ENCODE measurements at places on chromosomes 7 and 10.

DNA sequence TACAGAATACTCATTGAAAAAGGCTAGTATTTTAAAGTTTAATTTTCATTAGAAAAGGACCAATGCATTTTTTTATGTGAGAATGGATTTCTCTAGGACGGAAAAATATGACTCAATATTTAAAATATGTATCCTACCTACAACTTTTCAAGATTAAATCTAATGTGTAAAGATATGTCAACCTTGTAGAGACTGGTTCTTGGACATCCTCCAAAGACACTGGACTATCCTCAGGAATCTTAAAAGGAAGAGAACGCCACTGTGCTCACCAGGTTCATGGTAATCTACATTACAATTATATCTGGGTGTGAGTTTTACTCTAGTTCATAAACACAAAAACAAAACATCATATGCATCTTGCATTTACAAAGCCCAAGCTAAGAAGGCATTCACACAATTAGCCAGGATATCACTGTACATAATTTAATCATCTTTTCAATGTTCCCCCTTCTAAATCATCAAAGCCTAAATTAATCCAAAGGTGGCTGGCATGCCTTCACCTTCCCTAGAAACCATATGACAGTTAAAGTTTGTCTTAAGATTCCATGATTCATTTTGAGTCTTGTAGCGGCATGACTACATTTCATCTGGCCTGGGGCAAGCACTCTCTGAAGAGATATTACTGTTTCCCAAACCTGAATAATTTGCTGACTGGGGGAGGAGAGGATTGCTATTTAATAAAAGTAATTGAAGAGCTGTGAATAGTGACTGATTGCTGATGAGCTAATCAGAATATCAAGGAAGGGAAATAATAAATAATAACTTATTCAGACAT is 12.0 kb downstream of the SGCE start:
- no peak for DNase-seq

- no peak for DNase-seq
Measured at GRCh38 chr7:23907012-23907411, 197.0 kb downstream of the STK31 start.

DNA sequence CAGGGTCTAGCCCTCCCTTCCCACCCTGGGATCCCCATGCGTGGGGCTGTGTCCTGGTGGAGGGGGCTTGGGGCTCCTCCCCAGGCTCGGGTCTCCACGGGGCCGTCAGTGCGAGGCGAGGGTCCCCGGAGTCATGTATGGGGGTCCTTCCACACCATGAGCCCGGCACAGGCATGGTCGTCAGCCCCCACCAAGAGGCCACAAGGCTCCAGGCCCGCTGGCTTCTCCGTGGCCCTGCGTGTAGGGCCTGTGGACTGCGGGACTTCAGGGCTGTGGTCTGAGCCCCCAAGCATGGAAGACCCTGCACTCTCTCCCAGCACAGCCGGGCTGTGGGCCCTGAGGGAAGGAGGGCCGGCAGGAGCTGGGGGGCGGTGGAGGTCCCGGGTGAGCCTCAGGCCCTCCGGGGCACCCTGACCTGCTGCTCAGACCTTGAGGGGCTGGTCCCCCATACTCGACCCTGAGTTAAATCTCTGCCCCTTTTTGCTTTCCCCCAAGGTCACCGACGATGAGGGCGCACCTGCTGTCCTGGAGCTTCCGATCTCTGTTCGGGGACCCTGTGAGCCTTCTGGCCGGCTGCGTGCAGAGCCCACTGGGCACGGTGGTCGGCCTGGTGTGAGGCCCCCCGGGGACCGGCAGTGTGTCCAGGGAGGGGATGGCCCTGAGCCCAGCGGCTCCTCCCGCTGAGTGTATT is 19.7 kb downstream of the PWWP2B start:
- no peak for DNase-seq

DNA sequence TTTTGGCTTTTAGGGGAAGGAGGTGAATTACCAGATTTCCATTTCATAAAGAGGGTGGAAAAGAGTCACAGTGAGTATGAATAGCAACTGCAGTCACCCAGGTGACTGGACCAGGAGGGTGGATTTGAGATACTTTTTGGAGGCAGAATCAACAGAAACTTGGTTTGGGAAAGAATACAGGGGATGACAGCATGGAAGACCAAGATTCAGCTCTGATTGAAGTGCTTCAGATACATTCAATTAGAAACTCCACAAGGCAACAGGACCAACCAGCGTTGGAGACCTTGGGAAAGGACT is 83.0 kb downstream of the SGMS1 start:
- DNase-seq = no peak

- DNase-seq = no peak
Measured at GRCh38 chr7:139821349-139822105, 7.5 kb upstream of the TBXAS1 start.

DNA sequence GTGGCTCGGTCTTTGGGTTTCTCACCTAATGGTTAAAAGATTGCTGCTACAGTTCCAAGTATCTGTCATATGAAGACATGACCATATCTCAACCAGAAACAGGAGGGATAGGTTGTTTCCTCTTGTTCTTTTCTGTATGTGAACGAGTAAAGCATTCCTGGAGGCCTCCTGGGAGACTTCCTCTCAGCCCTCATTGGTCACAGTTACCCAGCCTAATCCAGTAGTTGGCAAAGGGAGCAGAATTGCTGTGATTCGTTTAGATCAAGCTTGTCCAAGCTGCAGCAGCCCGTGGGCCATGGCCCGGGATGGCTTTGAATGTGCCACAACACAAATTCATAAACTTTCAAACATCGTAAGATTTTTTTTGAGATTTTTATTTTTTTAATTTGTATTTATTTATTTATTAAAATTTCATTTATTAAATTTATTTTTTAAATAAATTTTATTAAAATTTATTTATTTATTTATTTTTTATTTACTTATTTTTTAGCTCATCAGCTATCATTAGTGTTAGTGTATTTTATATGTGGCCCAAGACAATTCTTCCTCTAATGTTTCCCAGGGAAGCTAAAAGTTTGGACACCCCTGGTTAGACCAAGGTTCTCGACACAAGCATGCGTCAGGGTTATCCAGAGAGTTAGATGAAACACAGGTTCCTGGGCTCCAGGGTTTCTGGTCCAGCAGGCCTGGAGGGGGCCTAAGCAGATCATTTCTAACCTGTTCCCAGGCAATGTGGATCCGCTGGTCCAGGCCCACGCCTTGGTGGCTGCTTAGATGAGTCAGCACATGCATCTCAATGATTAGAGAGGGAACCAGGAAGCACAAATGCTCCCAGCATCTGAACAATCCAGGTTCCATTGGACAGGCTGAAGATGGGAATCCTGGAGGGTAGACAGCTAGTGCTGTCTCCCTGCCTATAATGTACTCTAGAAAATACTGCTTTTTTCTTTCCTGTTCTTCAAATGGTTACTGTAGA is 25.6 kb downstream of the CDC123 start:
- no peak for DNase-seq

DNA sequence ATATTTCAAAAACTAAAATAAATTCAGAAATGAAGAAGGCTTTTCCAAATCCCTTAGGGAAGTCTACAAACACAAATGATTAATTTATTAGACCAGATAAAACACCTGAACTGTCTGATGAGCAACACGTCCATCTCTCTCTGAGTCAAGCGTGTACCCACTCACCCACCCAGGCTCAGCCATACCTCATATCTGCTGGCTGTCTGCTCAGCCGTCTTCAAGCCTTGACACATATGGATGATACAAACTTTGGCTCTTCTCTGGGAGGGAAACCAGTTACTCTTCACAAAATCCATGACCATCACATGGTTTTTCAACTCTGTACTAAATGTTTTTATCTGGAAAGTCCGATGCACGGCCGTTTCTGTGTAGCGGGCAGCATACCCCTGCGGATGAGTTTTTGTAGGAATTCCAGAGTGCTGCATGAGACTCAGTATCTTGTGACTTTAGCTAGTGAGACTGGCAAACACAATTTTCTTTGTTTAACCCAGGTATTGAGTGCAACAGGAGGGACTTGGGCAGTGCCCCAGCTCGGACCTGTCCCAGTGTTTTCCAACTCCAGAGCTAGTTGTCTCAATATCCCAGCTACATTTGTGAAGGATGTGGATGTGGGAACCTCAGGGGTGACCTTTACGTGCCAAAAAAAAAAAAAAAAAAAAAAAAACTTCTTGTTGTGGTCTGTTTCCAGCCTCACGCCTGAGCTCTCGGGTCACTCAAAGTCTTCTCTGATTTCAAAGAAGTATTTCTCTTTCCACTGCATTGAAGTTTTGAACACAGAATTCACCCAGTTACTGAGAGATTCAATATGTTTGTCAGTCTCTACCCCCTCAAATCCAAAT is at the start of gene C10orf90:
TSS of gene C10orf90 (minus strand) at position 638 of the 839 bp plus-strand sequence. CDS start at position 425, 213 bp downstream.
- no peak for DNase-seq

DNA sequence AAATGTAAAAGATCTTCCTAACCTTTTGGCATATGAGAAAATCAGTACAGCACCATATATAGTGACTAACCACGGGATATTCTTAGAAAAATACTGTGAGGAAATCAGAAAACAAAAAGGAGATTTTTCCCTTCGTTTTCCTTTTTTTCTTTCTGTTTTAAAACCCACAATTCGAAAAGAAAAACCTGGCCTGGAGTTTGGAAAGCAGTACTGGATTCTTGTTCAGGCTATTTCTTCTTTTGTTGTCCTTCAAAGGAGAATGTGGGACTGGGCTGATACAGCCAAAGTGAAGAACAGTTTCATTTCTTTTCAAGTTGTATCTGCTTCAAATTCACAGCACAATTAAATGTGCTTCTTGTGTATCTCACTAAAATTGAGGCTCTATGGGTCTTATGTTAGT is 156.8 kb upstream of the PHYHIPL start:
- DNase-seq = no peak

DNA sequence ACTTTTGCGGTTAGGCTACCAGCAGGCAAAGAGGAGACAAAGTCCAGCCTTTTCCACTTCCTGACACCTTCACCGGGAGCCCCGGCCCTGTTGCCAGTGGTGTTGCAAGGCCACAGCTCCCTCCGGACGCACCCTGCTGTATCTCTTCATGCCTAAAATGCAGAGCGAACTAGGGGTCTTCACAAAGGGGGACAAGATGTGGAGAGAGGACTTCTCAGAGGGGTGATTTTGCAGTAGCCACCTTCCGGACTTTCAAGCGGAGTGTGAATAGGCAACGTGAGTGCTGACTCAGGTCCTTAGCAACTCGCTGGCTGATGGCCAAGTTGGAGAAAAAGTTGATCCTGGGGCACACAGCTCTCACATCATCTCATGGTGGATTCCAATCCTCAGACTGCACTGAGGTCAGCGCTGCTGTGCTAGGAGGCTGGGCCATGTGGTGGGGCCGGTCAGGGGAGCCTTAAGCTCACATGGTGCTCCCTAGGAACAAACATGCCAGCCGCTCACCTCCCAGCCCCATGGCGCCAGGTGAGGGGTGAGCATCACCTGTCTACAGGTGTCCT is 166.3 kb downstream of the LCOR start:
- DNase-seq = no peak

DNA sequence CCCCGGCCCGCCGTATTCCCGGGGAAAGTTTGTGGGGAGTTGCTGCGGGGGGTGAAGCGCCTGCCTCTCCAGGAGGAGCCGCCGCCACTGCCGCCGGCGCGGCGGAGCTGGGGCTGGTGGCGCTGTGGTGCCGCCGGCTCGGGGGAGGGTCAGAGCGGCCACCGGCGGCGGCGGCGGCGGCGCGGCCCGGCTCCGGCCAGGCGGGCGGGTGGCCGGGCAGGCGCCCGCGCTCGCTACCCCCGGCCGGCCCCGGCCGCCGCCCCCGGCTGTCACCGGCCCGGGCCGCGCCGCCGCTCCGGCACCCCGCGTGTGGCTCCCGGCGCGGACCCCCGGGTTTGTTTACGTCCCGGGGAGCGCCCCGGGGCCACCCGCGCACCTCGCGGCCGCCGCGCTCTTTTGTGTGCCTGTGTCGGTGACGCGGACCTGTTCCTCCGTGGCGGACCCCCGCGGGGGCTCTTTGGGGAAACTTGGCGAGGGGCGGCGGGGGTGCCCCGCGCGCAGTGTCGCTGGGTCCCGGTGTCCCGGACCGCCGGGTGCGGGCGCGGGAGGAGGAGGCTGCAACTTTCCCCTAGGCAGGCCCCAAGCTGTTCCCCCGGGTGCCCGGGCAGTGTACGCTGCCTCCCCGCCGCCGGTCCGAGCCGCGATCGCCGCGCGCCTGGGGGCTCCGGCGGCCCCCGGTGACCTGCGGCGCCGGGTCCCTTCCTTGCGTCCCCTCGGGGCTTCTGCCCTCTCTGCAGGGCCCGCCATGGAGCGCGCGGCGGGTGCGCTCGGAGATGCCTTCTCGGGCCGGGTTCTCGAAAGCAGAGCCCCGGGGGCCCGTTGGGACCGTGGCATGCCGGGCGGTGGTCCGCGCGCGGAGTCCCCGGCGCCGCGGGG is 593 bp upstream of the CUX1 start:
- DNase-seq = no peak

GRCh38 chr7:144019457-144019856 is 19.3 kb downstream of the OR6B1 start:
- DNase-seq = no peak

DNA sequence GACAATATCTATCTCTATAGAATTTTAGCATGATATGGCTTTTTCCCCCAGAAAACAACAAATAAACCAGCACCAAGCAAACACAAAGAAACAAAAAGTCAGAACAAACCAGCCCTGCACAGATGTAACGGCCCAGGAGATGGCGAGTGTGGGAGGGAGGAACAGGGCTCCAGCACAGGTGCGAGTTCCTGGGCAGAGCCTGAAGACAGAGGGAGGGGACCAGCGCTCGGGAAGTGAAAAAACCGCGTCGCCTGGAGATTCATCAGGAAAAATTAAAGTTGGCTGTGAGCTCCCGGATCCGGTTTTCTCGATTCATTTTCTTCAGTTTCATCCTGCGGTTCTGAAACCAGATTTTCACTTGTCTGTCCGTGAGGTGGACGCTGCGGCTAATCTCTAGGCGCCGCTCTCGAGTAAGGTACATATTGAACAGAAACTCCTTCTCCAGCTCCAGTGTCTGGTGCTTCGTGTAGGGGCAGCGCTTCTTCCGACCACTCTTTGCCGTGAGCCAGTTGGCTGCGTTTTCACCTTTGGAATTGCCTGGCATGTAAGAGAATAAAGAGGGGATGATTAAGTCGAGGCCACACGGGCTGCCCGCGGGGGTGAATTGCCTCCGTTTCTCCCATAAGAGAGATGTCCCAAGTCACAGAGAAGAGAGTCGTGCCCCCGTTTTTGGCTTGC is 2.3 kb downstream of the HOXA10 start:
- no peak for DNase-seq

- DNase-seq = no peak
Measured at GRCh38 chr7:70706204-70706603, 425.7 kb upstream of the GALNT17 start.

- DNase-seq = no peak
Measured at GRCh38 chr7:151987748-151988529, 31.7 kb downstream of the GALNTL5 start.

- DNase-seq = no peak
Measured at GRCh38 chr10:92790440-92790839, 57.9 kb upstream of the EXOC6 start.

GRCh38 chr10:123890226-123890625 is 1.4 kb downstream of the CPXM2 start:
- DNase-seq = no peak

GRCh38 chr7:44310221-44310848 is 15.1 kb downstream of the CAMK2B start:
- DNase-seq = no peak

All from CD4-positive, alpha-beta T cell treated with Interferon alpha-2 for 1 hour (primary cell).